ENCODE measurements at places on chromosomes 2 and 18. TPM values are rescaled to one million over a fixed set of nuclear protein-coding genes. Genes with fewer than 3 reads are reported as not detected.

GRCh38 chr2:128058114-128058513 lies 30.3 kb upstream of the SAP130 start:
- H3K27me3 ChIP-seq, result no peaks in the 10 kb centered on the region
- peaks cover 4% of the 10 kb centered on the region for H3K4me1 ChIP-seq
- H3K27ac ChIP-seq, result no peak overlapping the region
- H3K4me3 ChIP-seq, result no peak overlapping the region
- no peak for DNase-seq
- H3K36me3 ChIP-seq, result no peaks in the 10 kb centered on the region

GRCh38 chr18:37161491-37161890 lies 332.6 kb downstream of the KIAA1328 start:
- DNase-seq, result no peak
- H3K4me3 ChIP-seq, result no peak overlapping the region
- no peaks in the 10 kb centered on the region for H3K4me1 ChIP-seq
- H3K27ac ChIP-seq, result no peak overlapping the region
- H3K36me3 ChIP-seq, result no peaks in the 10 kb centered on the region
- H3K27me3 ChIP-seq, result no peaks in the 10 kb centered on the region

- no peak overlapping the region for H3K4me3 ChIP-seq
These were observed 76.9 kb downstream of the TWIST2 start for GRCh38 chr2:238924796-238925195.

Gene MALL
- total RNA-seq, result not detected

DNA sequence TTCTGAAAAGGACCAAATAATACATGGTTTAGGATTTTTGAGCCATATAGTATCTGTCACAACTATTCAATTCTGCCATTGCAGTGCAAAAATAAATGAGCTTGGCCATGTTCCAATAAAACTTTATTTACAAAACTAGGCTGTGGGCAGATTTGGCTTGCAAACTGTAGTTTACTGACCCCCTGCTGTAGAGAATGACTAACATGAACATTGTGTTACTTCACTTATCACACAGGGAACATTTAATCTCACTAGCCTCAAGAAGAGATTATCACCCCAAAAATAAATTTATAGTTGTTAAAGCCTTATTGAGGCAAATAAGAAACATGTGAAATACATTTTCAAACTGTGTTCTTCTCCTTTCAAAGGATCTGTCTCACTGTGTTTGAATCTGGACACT lies 766.2 kb downstream of the MBD2 start:
- DNase-seq, result no peak
- no peak overlapping the region for H3K4me3 ChIP-seq
- no peaks in the 10 kb centered on the region for H3K27me3 ChIP-seq
- H3K27ac ChIP-seq, result no peak overlapping the region
- no peaks in the 10 kb centered on the region for H3K4me1 ChIP-seq

GRCh38 chr2:227402321-227402720 lies 14.6 kb upstream of the SCYGR1 start:
- no peaks in the 10 kb centered on the region for H3K36me3 ChIP-seq
- peaks cover 11% of the 10 kb centered on the region for H3K4me1 ChIP-seq
- no peaks in the 10 kb centered on the region for H3K27me3 ChIP-seq
- no peak overlapping the region for H3K4me3 ChIP-seq

Gene SERPINB7
- 8.5 TPM for total RNA-seq

DNA sequence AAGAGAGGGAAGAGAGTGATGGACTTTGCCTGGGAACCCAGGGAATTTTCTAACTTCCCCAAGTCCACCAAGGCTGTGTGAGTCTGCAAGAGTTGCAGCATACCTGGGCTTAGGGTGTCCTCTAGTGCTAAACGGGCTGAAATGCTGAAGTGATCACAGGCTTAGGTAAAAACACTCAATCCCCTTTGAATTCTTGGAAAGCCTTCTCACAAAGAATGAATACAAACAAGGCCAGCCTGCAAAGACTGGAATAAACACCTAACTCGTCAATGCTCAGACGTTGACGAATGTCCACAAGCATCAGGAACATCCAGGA lies 30.0 kb upstream of the BMP10 start:
- H3K27ac ChIP-seq, result no peak overlapping the region
- H3K4me3 ChIP-seq, result no peak overlapping the region
- no peak for DNase-seq
- H3K4me1 ChIP-seq, result no peaks in the 10 kb centered on the region
- no peaks in the 10 kb centered on the region for H3K36me3 ChIP-seq
- no peaks in the 10 kb centered on the region for H3K27me3 ChIP-seq

DNA sequence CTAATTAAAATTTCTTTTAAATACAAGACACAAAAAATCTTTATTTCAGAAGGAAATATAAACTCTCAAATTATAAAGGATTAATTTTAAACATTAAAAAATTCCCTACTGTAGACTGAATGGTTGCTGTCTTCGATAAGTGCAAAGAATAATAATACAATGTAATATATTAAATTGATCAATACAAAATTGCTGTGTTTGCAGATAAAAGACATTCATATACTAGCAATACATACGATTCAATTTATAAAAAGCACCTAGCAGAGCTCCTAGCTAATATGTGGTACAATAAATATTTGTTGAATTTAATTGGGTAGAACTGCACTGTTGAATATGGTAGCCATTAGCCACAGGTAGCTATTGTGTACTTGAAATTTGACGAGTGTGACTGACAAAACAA lies 6.6 kb downstream of the ZSWIM2 start:
- DNase-seq, result no peak
- no peak overlapping the region for H3K4me3 ChIP-seq
- H3K27ac ChIP-seq, result peak overlapping the region; percentile 22
- no peaks in the 10 kb centered on the region for H3K36me3 ChIP-seq
- peaks cover 11% of the 10 kb centered on the region for H3K4me1 ChIP-seq

GRCh38 chr2:162458240-162458639 lies 114.3 kb downstream of the GCA start:
- H3K4me3 ChIP-seq, result no peak overlapping the region
- DNase-seq, result no peak
- H3K27me3 ChIP-seq, result no peaks in the 10 kb centered on the region
- H3K27ac ChIP-seq, result no peak overlapping the region
- no peaks in the 10 kb centered on the region for H3K36me3 ChIP-seq

Gene CHRNA1
- total RNA-seq, result not detected

GRCh38 chr2:204072443-204073324 lies 136.1 kb downstream of the ICOS start:
- peaks cover 4% of the 10 kb centered on the region for H3K27me3 ChIP-seq
- H3K4me1 ChIP-seq, result no peaks in the 10 kb centered on the region
- peak; percentile 26 for DNase-seq
- H3K36me3 ChIP-seq, result no peaks in the 10 kb centered on the region

DNA sequence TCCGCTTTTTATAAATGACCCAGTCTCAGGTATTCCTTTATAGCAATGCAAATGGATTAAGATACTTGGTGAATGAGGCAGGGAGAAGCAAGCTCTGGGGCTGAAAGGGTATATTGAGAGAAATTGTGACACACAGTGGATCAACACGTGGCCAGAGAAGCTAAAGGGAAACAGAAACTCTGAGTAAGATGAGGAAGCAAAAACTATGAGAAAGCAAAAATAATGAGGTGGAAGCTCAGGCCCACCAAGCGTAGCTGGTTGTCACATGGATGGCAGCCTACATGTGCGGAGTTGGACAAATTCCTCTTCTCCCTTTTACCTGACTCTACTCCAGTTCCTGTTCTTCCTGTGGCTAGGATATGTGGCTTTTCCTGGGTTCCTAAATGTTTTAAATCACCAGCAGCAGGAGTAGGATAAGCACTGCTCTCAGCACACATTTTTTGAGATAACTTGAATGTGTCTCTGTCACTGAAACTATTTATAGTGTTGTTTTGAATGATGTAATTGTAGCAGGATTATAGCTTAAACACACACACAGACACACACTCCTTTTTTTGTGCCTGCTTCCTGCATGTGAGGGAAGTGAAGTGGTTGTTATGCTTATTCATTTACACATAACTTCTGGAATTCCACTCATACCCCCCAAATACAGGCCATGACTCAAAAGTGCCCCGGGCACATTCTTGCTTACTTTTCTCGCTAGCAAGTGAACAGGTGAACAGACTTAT lies 30.1 kb upstream of the EPC2 start:
- no peaks in the 10 kb centered on the region for H3K36me3 ChIP-seq
- H3K4me1 ChIP-seq, result peaks cover 10% of the 10 kb centered on the region
- peak; percentile 57 for DNase-seq
- H3K27ac ChIP-seq, result no peak overlapping the region
- no peaks in the 10 kb centered on the region for H3K27me3 ChIP-seq

DNA sequence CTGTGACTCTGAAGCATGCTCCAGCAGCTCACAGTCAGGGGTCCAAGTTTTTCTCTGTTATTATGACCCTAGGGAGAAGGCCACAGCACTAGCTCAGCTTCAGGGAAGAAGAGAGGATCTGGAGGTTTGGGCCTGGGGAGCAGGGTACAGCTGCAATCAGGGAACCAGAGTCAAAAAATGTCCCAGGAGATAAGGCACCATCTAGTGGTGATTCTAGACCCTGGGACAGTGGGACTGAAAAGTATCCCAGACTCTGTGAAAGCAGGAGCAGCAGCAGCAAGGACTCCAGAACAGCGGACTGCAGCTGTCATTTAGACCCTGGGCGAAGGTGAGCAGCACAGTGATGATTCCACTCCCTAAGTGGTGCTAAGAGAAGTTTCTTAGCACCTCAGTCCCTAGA lies 278.4 kb upstream of the DDX18 start:
- H3K4me3 ChIP-seq, result no peak overlapping the region
- no peak for DNase-seq
- H3K4me1 ChIP-seq, result no peaks in the 10 kb centered on the region
- H3K27me3 ChIP-seq, result no peaks in the 10 kb centered on the region
- H3K27ac ChIP-seq, result no peak overlapping the region
- H3K36me3 ChIP-seq, result no peaks in the 10 kb centered on the region

GRCh38 chr2:63194175-63194574 lies 143.5 kb downstream of the OTX1 start:
- H3K27ac ChIP-seq, result no peak overlapping the region
- no peaks in the 10 kb centered on the region for H3K27me3 ChIP-seq
- H3K36me3 ChIP-seq, result no peaks in the 10 kb centered on the region

DNA sequence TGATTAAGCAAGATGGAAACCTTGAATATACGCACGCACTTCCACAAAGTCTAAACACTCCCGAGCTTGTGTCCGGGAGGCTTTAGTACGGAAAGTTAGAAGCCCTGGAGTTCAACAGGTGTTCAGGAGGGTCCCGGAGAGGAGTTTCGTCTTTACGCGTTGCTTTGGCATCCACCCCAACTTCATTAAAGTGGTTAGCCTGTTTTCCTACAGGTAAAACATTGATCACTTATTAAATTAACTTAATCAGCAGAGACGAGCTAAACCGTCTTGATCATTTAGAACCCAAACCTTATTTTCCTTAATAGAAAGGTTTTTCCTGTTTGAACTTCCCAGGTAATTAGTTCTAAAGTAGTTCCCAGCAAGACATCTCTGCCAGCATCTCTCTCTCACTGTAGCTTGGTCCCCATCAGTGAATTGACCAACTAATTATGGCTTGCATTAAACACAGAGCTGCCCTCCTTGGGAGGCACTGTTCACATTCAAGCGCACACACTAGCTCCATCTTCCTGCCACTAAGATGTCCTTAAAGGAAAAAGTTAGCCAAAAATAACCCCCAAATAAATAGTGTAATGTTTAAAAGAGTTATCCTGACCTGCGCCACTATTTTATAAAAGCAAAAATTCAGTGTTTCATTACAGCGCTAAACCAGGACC lies 1.4 kb downstream of the NPAS2 start:
- no peaks in the 10 kb centered on the region for H3K36me3 ChIP-seq
- H3K4me1 ChIP-seq, result peaks cover 24% of the 10 kb centered on the region
- H3K27me3 ChIP-seq, result no peaks in the 10 kb centered on the region
- no peak overlapping the region for H3K27ac ChIP-seq

Gene TWIST2
- 33.9 TPM for total RNA-seq

DNA sequence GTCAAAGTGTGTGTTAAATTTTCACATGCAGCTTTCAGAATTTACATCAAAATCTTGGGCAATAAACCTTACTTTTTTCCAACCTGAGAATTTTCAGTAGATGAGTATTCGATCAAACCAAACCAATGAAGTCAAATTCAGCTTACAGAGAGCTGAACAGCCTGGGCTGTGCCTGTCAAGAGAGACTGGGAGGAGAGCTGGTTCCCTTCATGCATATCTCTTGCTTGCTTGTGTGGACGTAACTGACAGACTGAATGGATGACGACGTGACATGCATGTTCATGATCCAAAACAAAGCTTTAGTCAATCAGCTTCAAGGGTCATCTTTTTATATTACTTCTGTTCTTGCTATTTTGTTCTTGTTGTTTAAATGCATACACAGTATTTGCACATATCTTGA lies 145.2 kb downstream of the GALNT3 start:
- no peaks in the 10 kb centered on the region for H3K36me3 ChIP-seq
- DNase-seq, result no peak
- H3K4me3 ChIP-seq, result no peak overlapping the region
- H3K27ac ChIP-seq, result no peak overlapping the region
- H3K4me1 ChIP-seq, result no peaks in the 10 kb centered on the region
- no peaks in the 10 kb centered on the region for H3K27me3 ChIP-seq

Gene PUS10
- 6.4 TPM for total RNA-seq

DNA sequence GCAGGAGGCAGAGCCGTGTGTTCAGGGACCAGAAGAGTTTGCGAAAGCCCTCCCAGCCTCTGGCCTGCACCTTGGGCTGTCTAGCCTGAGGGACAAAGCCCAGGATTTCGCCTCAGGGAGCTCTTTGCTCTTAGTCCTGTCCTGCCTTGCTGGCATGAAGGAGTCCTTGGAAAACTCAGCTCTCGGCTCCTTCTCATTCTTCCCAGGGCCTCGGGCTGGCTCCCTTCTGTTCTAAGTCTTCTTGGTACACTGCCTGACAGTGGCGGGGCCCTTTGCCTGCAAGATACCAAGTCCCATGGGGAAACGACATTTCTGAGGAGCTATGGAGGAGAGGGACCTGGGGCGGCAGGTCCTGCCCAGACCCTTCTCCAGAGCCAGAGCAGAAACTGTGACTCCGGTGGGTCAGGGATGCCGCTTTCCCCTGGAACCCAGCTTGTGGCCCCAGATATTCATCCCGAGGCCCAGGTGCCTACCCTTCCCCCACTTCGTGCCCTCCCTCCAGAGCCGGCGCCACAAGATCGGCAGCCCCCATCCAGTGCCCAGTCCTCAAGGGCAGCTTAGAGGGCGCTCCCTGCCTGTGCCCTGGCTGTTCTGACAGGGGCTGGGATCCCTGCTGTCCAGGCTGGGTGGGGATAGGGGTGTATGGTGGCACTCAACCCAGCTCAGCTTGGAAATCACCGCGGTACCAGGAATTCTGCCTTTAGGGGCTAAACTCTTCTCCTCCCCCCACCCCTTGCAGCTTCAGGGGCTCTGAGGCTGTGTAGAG lies 5.5 kb upstream of the CYP26B1 start:
- H3K27ac ChIP-seq, result no peak overlapping the region
- H3K36me3 ChIP-seq, result no peaks in the 10 kb centered on the region
- DNase-seq, result peak; percentile 37
- no peak overlapping the region for H3K4me3 ChIP-seq

GRCh38 chr2:102021779-102022178 lies 30.0 kb downstream of the IL1R2 start:
- H3K36me3 ChIP-seq, result no peaks in the 10 kb centered on the region
- peaks cover 29% of the 10 kb centered on the region for H3K4me1 ChIP-seq
- no peaks in the 10 kb centered on the region for H3K27me3 ChIP-seq
